ENCODE measurements at places on chromosomes 13 and 19.
A peak's percentile ranks its signal among the peaks of the same experiment; 100 is the strongest.

- peak; percentile 68 for DNase-seq
Measured at GRCh38 chr13:113904411-113904810, 40.5 kb upstream of the GAS6 start.

GRCh38 chr13:97306645-97307044 is 84.5 kb downstream of the MBNL2 start:
- DNase-seq = peak; percentile 47

- no peak for DNase-seq
Measured at GRCh38 chr19:48493718-48494401, 17.8 kb downstream of the LMTK3 start.

- no peak for DNase-seq
Measured at GRCh38 chr13:109625156-109625555, 161.2 kb downstream of the IRS2 start.

Data from fibroblast of skin of back (primary cell).